Activated T-cell treated with anti-CD3 and anti-CD28 coated beads for 1 hour (primary cell): ENCODE measurements at places on chromosomes 3 and 15.

DNA sequence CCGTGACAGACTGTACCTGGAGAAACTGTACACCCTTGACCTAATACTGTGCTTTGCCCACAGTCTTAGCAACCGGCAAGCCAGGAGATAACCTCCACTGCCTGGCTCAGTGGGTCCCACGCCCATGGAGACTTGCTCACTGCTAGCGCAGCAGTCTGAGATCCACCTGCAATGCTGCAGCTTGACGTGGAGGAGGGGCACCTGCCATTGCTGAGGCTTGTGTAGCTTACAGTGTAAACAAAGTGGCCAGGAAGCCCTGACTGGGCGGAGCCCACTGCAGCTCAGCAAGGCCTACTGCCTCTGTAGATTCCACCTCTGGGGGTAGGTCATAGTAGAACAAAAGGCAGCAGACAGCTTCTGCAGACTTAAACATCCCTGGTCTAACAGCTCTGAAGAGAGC lies 189.3 kb downstream of the EDEM1 start:
- DNase-seq = no peak

DNA sequence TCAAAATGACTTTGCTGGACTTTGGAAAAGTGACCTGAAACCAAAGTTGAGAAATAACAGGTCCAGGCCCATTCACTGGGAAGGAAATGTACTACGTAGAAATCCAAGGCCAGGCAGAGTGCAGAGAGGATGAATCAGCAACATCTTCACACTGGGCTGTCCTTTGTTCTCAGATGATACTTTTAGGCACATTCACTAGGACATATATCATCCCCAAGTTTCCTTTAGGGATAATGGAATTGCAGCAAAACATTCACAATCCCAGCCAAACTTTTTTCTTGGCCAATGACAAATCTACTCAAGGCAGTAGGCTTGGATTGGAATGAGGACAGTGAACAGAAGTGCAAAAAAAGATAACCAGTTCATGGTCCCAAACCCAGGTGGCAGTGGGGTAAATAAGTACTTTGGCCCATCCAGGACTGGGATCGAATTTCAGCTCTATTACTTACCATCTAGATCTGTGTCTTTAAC lies 75.1 kb downstream of the CLDN11 start:
- DNase-seq = no peak

GRCh38 chr15:63672369-63672768 lies 75.2 kb downstream of the FBXL22 start:
- DNase-seq = no peak

- no peak for DNase-seq
Measured at GRCh38 chr3:167228135-167228534, 152.0 kb downstream of the ZBBX start.

DNA sequence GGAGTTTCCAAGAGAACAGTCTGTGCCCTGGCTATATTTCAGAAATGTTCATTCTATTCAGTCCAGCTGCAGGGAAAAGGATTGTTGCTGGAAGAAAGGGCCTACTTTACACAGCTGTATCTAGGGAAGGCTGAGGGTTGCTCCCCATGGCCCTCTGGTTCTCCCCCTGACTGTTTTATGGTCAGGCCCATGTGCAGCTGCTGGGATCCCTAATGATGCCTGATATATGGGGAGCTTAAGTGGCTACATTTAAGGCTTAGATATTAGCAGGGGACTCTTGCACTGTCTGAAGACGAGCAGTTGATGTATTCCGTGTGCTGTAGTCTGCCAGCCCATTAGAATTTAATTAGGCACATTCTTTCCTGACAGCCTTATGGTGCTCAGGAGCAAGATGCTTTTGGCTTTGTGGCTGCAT lies 72.0 kb downstream of the FAM43A start:
- no peak for DNase-seq
